ENCODE measurements at places on chromosomes 13 and 19.
A peak's percentile ranks its signal among the peaks of the same experiment; 100 is the strongest.

- no peak for DNase-seq
Measured at GRCh38 chr19:34490141-34490766, 8.7 kb downstream of the WTIP start.

DNA sequence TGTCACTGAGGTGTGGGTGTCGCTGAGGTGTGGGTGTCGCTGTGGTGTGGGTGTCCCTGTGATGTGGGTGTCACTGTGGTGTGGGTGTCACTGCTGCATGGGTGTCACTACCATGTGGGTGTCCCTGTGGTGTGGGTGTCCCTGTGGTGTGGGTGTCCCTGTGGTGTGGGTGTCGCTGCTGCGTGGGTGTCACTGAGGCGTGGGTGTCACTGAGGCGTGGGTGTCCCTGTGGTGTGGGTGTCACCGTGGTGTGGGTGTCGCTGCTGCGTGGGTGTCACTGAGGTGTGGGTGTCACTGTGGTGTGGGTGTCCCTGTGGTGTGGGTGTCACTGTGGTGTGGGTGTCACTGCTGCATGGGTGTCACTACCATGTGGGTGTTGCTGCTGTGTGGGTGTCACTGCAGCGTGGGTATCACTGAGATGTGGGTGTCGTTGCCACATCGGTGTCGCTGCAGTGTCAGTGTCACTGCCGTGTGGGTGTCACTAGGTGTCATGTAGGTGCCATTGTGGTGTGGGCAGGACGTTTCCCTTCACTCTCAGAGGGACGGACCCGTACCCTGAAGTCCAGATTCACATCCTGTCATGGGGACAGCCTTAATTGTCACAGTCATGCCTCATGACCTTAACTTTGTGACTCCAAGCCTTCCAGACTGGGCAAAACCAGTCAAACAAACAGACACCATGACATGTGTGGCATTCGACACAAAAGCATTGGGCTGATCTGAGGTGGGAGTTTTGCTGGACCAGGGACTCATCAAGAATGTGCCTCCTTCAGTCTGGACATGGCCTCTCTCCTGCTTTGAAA, 12.7 kb upstream of the GAS6 start:
- no peak for DNase-seq

- no peak for DNase-seq
Measured at GRCh38 chr13:23320926-23321534, 112.5 kb downstream of the SACS start.

DNA sequence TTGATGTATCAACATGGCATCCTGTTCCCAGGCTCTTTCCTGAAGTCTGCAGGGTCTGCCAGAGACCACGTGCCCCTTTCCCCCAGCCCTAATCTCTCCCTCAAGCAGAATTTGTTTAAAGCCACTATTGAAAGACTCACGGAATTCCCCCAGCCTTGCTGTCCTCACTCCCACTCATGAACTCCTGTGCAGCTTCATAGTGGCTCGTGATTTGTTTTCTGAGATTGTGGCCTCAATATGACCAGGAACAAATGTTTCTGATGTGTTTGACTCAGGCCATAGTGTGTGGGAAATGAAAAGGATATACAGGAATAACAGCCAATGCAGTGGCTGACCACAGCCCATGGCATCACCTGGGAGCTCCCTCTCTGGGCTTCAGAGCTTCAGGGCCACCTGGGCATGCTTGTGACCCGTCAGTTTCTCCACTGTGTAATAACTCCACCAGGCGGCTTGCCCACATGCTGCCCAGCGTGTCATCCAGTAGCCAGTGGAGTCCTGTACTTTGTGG, 8.1 kb upstream of the SERPINE3 start:
- no peak for DNase-seq

DNA sequence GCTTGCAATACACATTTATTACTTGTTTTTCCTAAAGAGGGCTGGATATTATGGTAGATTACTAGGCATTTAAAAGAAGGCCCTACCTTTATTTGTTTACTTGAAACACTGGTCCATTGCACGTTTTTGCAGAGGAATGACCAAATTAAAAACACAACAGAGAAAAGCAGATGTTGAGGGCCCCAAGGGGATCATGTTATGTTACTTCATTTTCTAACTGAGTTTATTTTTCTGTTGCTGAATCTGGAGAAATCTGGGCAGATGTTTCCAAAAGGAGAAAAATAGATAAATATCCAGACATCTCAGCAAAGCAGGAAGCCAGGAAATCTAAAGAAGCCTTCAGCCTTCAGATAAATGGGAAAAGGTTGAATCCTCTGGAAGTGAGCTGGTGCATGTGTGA, 353.0 kb downstream of the NDFIP2 start:
- DNase-seq = no peak

DNA sequence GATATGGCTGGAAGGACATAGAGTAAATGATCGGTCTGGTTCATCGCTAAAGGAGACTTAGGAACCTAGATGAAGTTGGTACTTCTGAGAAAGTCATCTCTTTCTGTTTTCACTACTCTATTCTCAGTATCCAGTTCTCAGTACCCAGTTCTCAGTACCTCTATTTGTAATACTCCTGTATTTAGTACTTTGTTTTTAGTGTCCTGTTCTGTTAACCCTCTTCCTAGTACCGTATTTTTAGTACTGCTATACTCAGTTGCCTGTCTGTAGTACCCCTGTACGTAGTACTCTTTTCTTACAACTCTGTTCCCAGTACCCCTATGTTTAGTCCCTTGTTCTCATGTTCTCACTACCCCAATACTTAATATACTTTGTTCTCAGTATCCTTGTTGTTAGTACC, 1.2 kb downstream of the RFXAP start:
- peak; percentile 43 for DNase-seq

- peak; percentile 11 for DNase-seq
Measured at GRCh38 chr19:48206397-48207093, 36.1 kb downstream of the ZSWIM9 start.

DNA sequence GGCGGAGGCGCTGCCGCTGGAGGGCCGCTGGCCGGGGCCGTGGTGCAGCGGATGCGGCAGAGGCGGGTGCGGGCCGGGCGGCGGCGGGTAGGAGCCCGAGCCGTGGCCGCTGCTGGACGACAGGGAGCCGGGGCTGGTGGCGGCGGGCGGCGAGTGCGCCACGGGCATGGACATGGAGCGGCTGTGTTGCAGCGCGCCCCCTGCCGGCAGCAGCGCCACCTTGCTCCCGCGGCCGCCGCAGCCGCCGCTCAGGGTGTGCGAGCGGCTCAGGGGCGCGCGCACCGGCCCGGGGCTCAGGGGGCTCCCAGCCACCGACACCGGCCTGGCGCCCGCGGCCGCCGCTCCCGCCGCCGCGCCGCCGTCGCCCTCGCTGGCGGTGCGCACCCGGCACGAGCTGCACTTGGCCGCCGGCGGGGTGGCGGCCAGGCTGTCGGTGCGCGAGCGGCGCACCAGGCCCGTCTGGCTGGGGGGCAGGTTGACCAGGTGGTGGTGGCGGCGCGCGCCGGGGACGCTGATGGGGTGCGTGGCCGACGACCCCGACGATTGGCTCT, 1.7 kb downstream of the IRS2 start:
- DNase-seq = peak; percentile 55

GRCh38 chr13:43831088-43831487, 44.3 kb upstream of the ENOX1 start:
- DNase-seq = no peak

- DNase-seq = peak; percentile 20
Measured at GRCh38 chr13:101514695-101515275, 62.3 kb downstream of the ITGBL1 start.

DNA sequence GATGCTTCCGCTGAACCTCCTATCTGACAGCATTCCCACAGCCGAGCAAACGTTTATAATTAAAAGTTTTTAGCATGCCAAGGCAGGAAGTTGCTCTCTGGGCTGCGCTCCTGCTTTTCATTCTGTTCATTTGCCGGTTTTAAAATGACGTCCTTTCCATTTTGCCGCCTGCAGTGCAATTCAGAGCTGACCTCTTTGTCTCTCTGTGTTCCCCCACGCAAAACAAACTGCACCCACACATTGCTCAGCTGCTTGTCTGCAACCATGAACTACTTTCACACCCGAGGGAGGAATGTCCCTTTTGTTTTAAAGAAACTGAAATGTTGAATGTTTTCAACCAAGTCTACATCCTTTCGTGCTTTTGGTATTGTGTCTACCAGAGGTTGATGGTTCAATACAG, 416.5 kb downstream of the EFNB2 start:
- DNase-seq = no peak

GRCh38 chr13:36323951-36324566, 22.1 kb downstream of the SPART start:
- DNase-seq = no peak

DNA sequence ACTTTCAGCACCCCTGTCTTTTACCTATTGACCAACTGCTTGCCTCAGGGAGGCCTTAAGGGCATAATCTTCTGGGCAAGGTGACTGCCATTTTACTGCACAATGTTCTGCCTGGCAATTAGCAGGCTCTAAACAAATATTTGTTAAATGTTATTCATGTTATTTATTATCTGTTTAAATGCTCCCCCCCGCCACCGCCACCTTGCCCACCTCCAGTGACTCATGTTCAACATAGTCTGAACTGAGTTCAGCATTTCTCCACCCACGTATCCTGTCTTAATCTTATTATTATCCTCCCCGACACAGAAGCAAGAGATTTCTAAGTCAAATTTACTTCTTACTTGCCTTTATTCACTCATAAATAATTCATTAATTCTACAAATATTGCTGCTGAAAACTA, 144.8 kb downstream of the LIG4 start:
- no peak for DNase-seq

DNA sequence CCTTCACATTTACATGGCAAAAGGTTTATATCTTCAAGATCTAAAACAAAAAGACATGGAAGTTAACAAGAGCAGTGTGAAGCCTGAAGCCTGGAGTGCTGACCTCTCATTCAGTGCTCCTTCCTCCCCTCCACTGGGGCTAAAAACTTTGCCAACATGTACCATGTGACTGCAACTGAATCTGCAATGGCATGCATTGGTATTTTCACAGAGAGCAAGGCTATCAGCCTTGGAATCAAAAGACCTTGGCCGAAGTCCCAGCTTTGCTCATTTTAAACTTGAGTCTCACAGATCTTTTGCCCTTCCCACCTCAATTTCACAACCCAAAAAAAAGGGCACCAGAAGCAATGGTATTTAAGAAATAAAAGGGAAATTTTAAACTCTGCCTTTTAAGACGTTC, 325.1 kb downstream of the DCT start:
- no peak for DNase-seq

- DNase-seq = no peak
Measured at GRCh38 chr13:112962396-112962795, 6.6 kb upstream of the MCF2L start.

DNA sequence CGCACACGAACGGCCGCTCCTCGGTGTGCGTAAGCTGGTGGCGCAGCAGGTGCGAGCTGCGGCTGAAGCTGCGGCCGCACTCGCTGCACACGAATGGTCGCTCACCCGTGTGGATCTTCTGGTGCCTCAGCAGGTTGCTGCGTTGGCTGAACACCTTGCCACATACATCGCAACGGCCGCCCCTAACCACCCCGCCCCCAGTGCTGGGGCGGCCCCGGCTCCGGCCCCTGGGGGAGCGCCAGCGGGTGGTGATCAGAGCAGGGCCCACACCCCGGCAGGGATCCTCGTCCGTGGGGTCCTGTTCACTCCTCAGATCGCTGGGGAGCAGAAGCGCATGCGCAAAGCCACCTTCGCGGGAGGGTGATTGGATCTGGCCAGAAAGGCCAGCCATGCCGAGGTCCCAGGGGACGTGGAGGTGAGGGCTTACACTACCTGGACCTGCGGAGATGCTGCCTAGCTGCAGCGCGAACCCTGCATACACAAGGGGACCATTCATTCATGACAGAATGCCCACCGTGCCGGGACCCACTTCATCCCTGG, 4.7 kb upstream of the UBE2M start:
- DNase-seq = no peak

DNA sequence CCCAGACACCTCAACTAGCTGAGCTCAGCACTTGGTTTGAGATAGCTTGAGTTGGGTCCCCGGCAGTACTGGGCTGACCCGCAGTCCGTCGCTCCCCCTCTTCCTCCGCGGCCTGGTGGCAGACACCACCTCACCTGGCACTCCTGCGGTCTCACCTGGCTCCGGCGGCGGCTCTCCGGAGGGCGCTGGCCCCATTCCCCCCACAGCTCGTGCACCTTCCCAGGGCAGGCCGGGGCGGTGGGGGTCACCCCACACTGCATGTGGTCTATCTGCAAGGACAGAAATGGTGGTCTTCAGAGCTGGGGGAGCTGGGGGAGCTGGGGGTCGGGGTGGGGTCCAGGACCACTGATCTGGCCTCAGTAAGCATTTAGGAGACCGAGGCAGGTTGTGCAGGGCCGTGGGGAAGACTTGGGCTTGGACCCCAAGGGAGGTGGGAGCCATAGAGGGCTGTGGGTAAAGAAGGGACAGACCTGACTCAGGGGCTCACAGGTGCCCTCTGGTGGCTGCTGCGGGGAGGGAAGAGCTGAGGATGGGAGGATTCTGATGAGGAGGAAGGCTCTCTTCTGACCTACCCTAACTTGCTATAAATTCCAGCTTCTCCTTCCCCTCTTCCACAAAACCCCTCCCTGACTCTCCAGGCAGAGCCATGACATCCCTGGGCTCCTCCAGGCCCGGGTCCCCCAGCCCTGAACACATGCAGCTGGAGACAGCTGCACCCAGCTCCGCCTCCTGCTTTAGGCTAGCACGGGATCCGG, 6.7 kb upstream of the PLIN4 start:
- peak; percentile 65 for DNase-seq

- DNase-seq = peak; percentile 34
Measured at GRCh38 chr19:2887391-2887914, 13.3 kb upstream of the ZNF57 start.

GRCh38 chr19:35608251-35608650, 4.3 kb upstream of the HAUS5 start:
- DNase-seq = no peak

- no peak for DNase-seq
Measured at GRCh38 chr19:558770-559439, 13.5 kb upstream of the BSG start.

- DNase-seq = no peak
Measured at GRCh38 chr13:111213964-111214726, 99.0 kb downstream of the ARHGEF7 start.

GRCh38 chr19:53365899-53366493, 491 bp downstream of the ZNF525 start:
- peak; percentile 9 for DNase-seq

DNA sequence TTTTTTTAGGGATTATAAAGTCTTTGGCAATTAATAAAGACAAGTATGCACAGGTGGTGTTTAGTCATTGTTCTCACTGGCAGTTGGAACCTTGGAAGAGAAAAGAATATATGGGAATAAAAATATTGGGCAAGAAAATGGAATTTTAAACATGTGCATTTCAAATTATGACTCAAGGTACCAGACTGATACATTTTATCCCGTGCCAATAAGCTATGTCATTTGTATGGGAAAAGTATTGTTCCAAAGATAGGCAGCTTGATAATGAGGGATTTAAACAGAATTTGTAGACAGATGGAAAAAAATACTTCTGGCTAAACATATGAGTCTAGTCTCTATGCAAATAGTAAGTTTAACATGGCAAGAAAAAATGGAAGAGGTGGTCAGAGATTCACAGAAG, 169.5 kb upstream of the UFM1 start:
- DNase-seq = no peak

GRCh38 chr19:17719730-17720400, 585 bp downstream of the MAP1S start:
- peak; percentile 4 for DNase-seq

GRCh38 chr19:3800996-3801395, 14.8 kb upstream of the MATK start:
- DNase-seq = no peak

Measured in activated CD4-positive, alpha-beta T cell treated with anti-CD3 and anti-CD28 coated beads, Interleukin-2, Interleukin-4, amounts not matched to agents 100 ng/mL and 50 ng/mL, durations not matched to agents 16 hours and 8 hours (primary cell).